ENCODE measurements at places on chromosomes 7 and 10.

- no peak for DNase-seq
Observed at GRCh38 chr10:72344932-72345331, 9.8 kb downstream of the DNAJB12 start.

- DNase-seq = no peak
Observed at GRCh38 chr7:144410441-144410840, 6.9 kb upstream of the NOBOX start.

DNA sequence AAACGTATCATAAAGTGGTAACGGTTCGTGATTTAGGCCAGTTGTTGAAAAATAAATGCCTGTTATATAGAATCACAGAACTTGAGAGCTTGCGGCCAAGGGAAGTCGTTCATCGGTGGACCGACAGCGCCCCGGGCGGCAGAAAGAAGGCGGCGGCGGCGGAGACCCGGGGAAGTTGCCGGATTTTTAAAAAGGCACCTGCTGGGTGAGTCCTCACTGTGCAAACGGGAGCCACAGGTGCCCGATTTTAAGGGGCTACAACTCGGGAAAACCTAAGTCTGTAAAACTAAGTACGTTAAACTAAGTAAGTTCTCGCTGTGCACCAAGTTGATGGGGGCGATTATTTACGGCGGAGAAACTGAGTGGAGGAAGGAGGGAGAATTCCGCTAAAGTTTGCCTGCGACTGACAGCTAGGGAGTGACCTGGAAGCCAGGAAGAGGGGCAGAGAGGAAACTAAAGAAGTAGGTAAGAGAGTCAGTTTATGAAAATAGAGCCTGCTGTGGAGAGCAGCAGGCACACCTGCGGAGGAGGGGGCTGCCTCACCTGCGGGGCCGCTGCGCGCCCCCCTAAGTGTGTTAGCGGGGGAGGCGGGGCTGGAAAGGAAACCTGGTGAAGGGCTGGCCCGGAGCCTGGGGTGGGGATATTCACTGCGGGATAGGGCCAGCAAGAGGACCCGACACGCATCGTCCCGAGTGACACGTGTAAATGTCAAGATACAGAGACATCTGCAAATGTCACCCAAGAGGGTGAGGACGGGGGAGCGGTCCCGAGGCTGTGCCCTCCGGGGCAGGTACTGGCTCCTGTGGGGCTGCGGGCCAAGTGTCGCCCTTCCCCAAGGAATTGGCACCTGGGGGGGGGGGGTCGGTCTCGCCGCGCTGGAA, 996 bp downstream of the ADAM12 start:
- no peak for DNase-seq

DNA sequence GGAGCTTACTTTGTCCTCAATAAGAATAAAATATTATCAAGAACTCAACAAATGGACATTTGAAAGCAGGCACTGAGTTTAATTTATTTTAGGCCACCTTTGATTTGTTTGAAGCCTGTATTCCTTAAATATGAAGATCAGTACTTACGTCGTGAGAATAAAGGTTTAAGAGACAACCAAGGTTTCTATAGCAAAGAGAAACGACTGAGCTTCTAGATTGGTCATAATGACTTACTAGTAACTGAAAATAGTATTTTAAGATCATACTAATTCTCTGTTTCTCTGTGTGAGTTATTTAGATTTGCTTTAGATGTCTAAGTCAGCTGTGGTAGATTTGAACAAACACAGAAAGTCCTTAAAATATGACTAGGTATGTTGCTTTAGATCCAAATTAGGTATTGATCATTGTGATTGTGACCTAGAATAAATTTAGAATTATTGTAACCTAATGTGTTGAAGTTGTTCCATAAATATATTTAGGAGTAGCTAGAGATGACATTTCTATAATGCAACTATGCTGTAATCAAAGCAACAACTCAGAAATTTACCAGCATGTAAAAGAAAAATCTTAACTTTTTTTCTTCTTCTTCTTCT, 2.4 kb upstream of the GLCCI1 start:
- DNase-seq = no peak

DNA sequence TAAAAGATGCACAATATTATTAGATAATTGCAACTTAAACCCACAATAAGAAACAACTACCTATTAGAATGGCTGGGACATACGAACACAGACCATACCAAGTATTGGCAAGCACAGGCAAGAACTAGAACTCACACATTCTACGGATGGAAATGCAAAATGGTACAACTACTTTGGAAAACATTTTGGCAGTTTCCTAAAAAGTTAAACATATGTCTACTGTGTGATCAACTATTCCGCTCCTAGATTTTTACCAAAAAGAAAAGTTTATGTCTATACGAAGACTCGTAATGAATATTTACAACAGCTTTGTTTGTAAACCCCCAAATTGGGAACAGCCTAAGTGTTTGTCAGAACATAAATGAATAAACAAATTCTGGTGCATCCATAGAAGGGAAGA, 194.7 kb downstream of the FGFR2 start:
- no peak for DNase-seq

DNA sequence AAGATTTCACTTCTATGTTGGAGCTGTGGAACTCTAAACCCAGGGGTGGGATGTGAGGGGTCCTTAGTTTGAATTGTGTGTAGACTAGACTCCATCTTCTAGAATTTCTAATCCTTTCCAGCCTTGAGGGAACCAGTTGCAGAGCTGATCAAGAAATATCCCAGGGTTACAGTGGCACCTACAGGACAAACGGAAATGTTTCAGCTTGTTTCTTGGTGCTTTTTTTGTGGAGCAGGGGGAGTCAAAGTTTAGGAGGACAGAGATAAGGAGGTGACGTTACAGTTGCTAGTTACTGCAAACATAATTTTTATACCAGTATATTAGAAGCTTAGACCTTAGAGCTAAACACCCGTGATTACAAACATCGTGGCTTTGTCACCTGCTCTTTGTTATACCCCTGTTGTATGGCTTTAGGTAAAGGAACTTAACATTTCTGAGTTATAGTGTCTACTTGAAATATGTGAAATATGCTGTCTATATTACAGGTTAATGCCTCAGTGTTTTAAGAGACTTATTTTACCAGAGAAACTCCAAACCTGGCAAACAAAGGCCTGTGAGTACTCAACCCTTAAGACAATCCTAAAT, 84.5 kb upstream of the DYNC1I1 start:
- no peak for DNase-seq

DNA sequence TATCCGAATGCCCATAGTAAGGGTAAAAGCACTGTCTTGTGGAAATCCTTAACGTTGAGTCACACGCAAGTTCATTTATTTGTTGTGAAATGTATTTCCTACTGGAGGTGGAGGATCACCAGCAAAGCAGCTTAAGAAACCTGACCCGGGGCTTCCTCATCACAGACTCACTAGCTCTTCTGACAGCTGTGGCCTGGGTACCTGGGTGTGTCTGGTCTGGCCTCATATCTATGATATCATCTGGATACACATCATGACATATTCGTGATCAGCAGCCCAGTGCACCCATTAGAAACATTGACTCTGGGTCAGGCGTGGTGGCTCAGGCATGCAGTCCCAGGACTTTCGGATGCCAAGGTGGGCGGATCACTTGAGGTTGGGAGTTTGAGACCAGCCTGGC, 8.8 kb downstream of the DRGX start:
- DNase-seq = no peak

- no peak for DNase-seq
Observed at GRCh38 chr7:146146831-146147486, 30.4 kb downstream of the CNTNAP2 start.

DNA sequence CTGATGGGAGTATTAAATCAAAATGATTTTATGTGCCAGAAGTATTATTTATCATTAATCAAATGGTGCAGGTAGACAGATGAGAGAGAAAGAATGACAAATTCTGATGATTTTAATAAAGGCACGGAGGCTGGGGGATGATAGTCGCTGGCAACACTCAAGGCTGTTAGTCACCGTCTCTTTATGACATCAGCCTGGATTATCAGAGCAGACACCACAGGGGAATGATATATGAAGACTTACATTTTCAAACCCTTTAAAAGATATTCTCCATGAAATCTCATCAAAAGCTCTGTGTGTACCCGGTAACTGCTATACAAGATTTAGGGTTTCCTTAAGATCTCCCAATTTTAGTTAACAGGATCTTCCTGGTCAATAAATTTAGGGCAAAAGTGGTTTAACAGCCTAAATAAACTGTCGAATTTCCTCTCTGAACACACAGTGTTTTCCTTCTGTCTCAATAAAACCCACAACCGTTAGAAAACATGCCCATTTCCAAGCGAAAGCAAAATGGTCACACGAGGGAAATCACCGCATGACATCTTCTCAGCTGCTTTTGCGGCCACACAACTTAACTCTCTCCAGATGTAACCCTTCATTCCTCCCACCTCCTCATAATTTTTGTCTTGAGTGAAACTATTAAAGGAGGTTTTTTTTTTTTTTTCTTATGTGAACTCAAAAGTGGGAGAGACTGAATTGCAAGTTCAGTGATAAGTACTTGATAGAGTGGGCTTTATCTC, 133.2 kb upstream of the FAM171A1 start:
- no peak for DNase-seq

All from Jurkat, Clone E6-1 (cell line).